ENCODE measurements at places on chromosomes 12 and 14.

DNA sequence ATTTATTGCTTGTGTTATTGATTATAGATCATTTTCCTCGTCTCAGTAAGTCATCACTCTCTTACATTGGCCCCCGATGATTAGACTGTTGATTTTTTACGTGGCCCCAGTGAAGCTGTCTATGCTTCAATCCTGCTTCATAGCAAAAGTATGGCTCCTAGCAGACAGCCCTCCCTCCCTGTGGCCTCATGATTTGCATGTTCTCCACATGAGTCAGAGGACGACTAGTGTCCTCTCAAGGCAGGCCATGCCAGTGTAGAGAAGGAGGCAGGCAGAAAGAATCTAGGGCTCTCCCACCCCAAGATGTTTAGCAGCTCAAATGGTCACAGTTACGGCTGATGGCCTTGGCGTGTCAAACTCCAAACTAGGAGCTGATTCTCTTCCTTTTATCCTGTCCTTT, 59.6 kb downstream of the FIGNL2 start:
- no peak for DNase-seq

- DNase-seq, result no peak
These were observed 8.9 kb downstream of the SLC6A12 start for GRCh38 chr12:205026-205425.

GRCh38 chr14:92897922-92898565, 24.9 kb upstream of the CHGA start:
- DNase-seq, result peak; percentile 55

DNA sequence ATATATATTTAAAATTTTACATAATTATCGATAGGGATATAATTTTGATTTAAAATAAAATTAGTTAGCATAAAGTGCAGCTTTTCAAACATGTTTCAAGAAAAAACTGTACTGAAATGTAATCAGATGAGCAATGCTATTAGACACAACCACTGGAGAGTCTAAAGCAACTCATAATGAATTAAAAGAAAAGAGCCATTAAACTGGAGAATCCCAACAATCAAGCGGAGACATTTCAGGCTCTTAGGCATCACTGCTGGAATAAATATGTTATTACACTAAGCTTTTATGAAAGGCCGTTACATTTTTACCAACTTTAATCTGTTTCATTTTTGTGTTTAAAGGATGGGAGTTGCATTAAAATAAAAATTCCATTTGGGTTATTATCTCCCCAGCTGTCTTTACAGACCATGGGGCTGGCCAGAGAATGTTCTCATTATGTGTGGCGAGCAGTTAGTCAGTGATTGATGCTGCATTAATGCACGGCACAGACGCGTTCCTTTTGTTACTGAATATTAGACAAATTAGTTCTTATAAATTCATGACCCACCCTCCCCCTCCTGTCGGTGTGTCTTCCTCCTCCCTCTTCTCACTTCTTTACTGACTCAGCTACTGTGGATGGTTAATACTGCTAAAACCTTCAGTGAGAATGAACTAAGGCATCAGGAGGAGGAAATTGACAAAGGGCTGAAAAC, 156.8 kb downstream of the PDZRN4 start:
- DNase-seq, result no peak

DNA sequence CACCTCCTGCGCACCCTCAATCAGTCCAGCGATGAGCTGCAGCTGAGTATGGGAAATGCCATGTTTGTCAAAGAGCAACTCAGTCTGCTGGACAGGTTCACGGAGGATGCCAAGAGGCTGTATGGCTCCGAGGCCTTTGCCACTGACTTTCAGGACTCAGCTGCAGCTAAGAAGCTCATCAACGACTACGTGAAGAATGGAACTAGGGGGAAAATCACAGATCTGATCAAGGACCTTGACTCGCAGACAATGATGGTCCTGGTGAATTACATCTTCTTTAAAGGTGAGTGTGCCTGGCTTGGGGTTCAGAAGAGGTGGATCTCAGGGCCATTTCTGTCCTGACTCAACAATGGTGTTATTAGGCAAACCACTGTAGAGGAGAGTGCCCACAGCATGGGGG, 2.6 kb downstream of the SERPINA3 start:
- no peak for DNase-seq

DNA sequence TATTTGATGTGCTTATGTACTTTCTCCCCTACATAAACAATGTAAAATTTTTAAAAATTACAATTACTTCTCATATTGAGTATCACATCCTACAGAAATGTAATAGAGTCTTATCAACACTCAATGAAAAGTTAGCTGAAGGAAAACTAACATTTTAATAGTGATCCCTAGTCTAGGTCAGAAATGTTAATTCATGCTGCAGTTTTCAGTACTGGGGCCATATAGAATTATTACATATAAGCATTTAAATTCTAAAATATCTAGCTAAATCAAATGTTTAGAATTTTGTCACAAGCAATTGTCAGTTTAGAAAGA, 37.8 kb downstream of the SLC6A15 start:
- no peak for DNase-seq

GRCh38 chr14:88848571-88848970, 24.1 kb downstream of the TTC8 start:
- DNase-seq, result no peak

DNA sequence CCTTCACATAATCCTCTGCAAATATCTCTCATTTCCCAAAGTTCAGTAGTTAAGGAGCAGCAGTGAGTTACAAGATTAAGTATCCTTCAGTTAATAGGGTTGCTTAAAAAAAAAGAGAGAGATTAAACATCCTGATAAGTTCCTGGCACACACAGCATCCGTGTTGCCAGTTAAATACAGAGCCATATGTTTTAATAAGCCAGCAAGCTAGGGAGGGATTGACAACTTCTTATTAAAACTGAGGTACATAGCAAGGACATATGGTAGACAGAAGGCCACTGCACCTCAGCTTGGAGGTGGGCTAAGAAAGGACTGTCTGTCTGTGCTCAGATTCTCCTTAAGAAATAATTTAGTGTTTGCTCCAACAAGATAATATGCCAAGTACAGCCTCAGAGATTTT, 9.6 kb upstream of the TMEM30B start:
- DNase-seq, result no peak

DNA sequence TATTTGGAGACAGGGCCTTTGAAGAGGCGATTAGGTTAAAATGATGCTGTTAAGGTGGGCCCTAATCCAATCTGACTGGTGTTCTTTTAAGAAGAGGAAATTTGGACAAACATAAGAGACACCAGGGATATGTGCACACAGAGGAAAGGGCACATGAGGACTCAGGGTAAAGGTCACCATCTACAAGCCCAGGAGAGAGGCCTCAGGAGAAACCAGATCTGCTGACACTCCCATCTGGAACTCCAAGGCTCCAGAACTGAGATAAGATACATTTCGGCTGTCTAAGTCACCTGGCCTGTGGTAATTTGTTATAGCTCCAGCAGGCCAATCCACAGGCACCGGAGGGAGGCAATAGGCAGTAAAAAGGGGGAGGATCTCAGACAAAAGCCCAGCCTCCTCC, 48.6 kb downstream of the KICS2 start:
- no peak for DNase-seq

DNA sequence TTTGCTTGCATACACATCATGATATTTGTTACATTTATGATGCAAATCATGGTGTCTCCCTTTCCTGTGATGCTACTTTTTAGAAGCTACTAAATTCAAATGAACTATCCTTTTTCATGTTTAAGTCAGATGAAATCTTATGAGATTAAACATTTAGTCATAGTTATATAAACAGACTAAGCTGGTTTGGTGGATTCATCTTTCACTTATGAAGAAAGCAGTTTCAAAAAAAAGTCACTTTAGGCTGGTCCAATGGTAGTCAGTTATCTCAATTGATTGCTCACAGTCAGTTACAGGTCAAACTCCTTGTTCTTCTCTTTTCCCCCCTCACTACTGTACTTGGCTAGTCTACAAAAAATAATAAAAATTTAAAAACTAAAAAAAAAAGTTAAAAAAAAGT, 19.7 kb downstream of the SYCP3 start:
- no peak for DNase-seq

- peak; percentile 96 for DNase-seq
These were observed 12.4 kb downstream of the FAM181A start for GRCh38 chr14:93939304-93940229.

DNA sequence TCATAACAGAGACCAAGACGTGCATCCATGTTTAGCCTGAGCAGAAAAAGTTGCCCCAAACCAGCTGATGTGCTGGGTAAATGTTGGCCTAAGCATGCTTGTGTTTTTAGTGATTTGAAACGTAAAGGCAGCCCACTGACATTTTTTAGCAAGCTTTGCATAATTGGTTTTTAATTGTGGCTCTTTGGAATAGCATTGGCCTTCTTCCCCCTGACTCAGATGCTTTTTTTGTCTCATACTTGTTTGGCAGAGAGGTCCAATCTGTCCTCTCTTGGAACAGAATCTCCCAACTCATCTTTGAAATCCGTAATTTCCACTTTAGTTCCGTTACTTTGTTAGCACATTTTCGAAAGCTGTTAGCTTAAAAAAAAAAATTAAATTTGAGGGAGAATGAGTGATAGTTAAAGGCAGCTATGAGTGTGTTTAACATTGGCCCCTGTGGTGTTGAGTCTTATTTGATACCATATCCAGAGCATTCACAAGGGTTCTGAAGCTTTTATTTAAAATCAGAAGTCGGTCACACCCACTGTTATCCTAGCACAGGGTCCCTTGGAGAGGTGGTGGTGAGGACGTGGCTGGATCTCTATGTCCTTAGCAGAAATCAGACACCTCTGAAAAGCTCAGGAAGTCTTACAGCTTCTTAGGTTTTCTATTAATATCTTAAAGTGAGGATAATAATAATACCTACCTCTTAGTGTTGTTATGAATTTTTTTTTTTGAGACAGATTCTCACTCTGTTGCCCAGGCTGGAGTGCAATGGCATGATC, 15.6 kb downstream of the JDP2 start:
- DNase-seq, result no peak

DNA sequence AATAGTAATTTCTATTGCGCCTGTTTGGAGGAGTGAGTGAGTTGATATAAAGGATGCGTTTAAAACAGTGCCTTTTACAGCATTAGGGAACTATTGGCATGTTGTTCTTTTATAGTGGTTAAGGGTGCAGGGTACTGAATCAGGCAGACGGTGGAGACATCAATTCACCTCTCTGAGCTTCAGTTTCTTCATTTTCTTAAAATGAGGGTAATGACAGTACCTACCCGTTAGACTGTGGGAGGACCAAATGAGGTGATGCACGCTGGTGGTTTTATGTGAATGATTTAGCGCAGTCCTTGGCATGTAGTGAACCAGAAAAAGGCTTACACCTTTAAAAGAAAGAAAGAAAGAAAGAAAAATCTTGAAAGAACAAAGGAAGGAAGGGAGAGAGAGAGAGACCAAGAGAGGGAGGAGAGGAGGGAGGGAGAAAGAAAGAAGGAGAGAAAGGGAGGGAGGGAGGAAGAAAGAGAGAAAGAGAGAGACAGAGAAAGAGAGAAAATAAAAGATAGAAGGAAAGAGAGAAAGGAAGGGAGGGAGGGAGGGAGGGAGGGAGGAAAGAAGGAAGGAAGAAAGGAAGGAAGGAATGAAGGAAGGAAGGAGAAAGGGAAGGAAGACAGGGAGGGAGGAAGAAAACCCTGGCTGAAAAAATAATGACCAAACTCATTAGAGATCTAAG, 22.2 kb upstream of the CCND2 start:
- DNase-seq, result no peak

DNA sequence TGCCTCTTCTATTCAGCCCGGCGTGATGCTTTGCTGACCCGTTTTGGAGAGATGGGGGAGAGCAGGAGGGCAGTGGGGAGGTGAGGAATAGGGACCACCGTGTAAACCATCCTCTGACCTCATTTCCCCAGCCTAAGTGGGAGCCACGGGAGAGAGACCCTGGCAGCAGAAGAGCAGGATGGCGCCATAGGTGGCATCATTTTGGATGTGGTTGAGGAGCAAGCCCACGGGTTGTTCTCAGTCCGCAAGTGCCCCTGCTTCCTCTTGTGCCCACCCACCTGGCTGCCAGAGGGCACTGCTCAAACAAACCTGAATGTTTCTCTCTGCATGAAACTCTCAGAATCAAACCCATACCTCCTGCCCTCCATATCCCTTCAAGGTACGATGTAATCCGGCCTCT, 10.7 kb upstream of the UBC start:
- no peak for DNase-seq

DNA sequence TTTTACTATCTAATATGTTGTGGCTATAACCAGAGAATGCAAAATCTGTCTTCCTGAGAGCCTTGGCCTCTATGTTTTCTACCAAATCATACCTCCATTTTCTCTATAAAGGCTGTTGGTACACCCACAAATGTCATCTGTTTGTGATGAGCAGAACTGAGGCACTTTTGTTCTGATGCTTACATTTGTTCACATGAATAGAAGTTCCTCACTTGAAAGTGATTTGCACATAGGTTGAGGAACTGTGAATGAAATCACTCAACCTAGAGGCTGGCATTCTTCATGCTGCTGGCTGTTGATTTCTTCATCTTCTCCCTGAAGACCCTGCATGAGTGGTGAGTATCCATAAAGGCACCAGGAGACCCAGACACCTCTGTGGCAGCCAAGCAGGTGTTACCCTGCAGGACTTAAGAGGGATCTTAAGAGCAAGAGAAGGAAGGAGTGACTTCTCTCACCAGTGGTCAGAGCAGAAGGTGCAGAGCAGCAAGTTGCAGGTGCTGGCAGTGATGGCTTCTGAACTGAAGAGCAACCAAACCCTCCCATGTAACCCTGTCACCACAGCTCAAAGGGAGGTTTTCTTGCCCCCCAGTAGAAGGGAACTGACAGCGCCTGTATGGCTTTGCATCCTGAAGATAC, 110.3 kb downstream of the HMGA2 start:
- no peak for DNase-seq

GRCh38 chr14:65403231-65403630, 9.3 kb upstream of the FUT8 start:
- no peak for DNase-seq

GRCh38 chr14:78157494-78158437, 12.4 kb upstream of the NRXN3 start:
- DNase-seq, result no peak

GRCh38 chr14:100660882-100661635, 65.6 kb upstream of the DLK1 start:
- no peak for DNase-seq

GRCh38 chr14:99540196-99541032, 59.2 kb downstream of the CCNK start:
- DNase-seq, result no peak

- DNase-seq, result no peak
These were observed 115.4 kb downstream of the ZFP36L1 start for GRCh38 chr14:68677476-68677875.

- DNase-seq, result no peak
These were observed 91.8 kb upstream of the ARID2 start for GRCh38 chr12:45637706-45638105.
